ENCODE measurements at places on chromosomes 6 and 20. TPM values are rescaled to one million over a fixed set of nuclear protein-coding genes. Genes with fewer than 3 reads are reported as not detected.

Gene OPRL1
- total RNA-seq: 4.4 TPM

Gene C6orf58
- total RNA-seq: not detected

Gene CDKN1A
- total RNA-seq: 0.55 TPM

- DNase-seq: no peak
Observed at GRCh38 chr6:14781772-14782525, 463.9 kb upstream of the JARID2 start.

DNA sequence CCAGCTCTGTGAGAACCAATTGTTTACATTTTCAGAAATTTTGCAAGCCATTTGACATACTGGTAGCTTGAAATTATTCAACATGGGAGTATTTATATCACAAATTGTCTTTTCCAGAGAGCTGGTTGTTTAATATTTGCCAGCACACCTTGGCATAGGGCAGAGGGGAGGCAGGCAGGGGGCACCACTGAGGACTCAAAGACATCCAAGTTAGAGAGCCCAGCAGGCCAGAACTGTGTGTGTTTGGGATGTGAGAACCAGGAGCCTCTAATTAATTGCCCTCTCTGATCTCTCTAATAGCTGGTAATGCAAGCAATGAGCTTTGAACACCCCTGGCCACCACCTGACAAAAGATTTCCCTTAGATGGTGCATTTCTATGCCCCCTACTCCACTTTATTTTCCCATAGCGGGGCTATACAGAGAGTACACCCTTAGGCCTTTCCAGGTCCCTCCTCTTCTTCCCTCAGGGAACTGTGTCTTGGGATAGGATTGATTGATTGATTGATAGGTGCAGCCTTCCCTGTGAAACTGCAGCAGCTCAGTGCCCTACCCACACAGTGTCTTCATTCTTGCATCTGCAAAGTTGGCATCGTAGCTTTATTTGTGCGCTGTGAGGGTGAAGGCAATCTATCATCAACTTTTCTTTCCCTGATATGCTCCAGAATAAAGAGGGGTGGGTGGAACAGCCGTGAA lies 29.2 kb downstream of the MOCS1 start:
- no peak for DNase-seq

DNA sequence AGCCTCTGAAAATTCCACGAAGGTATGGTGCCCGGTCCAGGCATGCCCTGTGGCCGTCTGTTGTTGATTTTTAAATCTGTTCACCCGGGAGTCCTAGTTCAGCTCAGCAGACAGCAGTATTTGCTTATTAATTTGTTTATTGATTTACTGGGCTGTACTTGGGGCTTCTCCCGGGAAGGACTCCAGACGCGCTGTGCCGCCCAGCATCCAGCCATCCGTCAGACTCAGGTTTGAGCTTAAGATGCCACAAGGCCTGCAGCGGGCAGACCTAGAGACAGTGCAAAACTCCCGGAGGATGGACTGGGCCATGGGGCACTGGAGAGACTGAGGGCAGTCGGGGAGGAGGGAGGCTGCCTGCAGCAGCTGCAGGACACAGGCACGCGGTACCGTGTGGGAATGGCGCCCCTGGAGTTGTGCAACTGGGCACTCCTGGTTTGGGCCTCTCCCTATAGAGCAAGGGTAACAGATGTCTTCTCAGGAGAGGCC lies 17.3 kb upstream of the CCDC167 start:
- DNase-seq: no peak

DNA sequence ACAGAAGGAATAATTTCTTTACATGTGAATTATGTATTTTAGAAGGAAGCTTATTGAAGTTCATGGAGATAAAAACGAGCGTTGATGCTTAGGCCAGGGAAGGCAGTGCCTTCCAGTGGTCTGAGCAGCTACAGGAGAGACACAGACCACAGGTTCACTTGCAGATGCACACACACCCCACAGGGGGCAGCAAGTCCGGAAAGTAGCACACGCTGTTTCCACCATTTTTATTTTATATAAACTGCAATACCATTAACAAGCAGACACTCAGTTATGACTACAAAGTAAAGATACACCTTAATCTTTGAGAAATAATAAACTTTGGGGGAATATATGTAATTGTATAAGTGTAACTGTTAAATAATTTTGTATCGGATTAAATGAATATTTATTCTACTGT lies 13.5 kb upstream of the DACT2 start:
- DNase-seq: peak; percentile 72

GRCh38 chr6:165694296-165694695 lies 31.3 kb upstream of the PDE10A start:
- peak; percentile 65 for DNase-seq

GRCh38 chr6:152305672-152306071 lies 331.5 kb downstream of the SYNE1 start:
- no peak for DNase-seq

GRCh38 chr6:135113860-135114259 lies 59.2 kb upstream of the HBS1L start:
- DNase-seq: no peak
